T-helper 1 cell (primary cell): ENCODE measurements at places on chromosomes 12 and 14.

DNA sequence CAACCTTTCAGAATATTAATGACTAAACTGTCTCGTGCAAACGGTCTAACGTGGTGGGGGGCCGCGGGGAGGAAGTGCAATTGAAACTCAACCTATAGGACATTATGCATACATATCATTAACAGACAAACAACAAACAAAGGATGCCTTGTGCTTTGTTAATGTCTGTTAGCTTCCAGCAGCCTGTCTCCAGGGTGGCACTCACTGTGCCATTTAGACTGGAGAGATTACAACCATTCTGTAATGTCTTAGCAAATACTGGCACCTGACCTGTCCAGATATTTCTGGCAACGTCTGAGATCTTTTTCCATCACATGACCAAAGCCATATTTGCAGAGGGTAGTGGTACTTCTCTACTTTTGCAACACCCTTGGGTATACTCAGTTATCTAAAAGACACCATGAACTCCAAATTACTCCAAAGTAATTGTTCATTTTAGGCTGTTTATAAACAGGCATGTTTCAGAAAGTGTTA lies 11.6 kb downstream of the BHLHE41 start:
- DNase-seq, result no peak

GRCh38 chr12:6355491-6356373 lies 13.9 kb upstream of the TNFRSF1A start:
- DNase-seq, result no peak

DNA sequence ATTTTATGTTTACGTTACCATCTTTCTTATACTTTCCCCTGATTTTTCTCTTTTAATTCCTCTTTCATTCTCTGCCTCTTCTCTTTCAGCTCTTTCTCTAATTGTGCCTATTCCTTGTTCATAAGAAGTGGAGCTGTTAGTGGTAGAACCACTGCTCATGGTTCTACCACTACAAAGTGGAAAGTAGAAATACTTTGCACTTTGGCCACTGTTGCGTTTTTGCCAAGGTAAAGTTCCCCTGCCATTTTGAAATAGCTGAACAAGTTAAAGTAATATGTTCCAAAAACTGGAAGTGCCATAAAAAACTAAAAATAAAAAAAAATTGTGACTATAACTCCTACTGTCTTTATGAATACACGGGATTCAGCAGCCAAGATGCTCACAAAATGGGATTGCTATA lies 130.6 kb downstream of the MON2 start:
- no peak for DNase-seq

- DNase-seq, result no peak
These were observed 38.7 kb upstream of the CRY1 start for GRCh38 chr12:107131832-107132616.

- DNase-seq, result no peak
These were observed 306.4 kb upstream of the TBX3 start for GRCh38 chr12:114990381-114990780.

GRCh38 chr12:53930591-53931255 lies 7.9 kb upstream of the HOXC13 start:
- DNase-seq, result no peak

GRCh38 chr14:37179896-37180502 lies 7.6 kb upstream of the SLC25A21 start:
- no peak for DNase-seq

DNA sequence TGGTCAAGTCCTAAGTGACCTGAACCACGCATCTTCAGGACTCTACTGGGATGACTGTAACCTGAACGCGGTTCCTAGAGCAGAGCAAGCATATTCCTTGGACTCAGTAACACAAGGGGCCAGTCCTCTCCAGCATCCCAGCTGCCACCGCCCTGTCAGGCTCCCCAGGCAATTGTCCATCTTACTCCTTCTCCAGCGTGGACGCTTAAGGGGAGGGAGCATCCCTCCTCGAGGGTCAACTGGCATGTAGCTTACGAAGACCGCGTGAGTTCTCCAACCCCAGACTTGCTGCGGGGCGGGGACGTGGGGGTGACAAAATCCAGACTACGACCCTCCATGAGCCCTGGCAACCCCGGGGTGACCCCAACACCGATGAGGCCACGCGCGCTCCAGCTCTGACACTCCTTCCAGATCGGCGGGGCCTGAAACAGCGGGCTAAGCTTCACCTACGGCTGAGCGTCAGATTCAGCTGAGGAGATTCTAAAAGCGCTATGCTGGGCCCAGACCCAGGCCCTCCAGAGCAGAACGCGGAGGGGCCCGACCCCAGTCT lies 846 bp upstream of the MTHFD1 start:
- DNase-seq, result no peak

- no peak for DNase-seq
These were observed 1.5 kb upstream of the NTS start for GRCh38 chr12:85872497-85873091.

DNA sequence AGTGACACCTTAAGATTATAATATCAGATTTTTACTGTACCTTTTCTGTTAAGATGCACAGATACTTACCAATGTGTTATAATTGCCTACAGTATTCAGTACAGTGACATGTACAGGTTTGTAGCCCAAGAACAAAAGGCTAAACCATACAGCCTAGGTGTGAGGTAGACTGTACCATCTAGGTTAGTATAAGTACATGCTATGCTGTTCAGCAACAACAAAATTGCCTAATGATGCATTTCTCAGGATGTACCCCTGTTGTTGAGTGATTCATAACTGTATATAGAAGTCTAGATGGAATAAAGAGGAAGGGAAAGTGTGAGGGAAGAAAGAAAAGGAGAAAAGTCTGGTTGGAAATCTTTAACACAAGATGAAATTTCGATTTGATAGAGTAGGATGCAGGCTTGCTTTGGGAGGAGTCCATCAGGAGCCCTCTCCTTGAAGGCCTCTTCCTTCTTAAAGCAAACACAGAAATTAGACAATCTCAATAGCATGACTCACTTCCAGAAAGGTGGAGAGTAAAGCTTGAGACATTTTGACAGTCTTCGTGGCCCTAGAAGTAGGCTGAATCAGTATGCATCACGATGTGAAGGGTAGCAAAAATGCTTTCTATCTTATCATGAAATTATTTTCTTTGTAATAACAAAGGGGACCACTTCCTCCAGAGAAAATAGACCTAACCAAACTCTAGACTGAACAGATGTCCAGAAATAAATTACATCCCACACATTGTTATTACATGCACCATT lies 191.5 kb downstream of the SYT1 start:
- no peak for DNase-seq

DNA sequence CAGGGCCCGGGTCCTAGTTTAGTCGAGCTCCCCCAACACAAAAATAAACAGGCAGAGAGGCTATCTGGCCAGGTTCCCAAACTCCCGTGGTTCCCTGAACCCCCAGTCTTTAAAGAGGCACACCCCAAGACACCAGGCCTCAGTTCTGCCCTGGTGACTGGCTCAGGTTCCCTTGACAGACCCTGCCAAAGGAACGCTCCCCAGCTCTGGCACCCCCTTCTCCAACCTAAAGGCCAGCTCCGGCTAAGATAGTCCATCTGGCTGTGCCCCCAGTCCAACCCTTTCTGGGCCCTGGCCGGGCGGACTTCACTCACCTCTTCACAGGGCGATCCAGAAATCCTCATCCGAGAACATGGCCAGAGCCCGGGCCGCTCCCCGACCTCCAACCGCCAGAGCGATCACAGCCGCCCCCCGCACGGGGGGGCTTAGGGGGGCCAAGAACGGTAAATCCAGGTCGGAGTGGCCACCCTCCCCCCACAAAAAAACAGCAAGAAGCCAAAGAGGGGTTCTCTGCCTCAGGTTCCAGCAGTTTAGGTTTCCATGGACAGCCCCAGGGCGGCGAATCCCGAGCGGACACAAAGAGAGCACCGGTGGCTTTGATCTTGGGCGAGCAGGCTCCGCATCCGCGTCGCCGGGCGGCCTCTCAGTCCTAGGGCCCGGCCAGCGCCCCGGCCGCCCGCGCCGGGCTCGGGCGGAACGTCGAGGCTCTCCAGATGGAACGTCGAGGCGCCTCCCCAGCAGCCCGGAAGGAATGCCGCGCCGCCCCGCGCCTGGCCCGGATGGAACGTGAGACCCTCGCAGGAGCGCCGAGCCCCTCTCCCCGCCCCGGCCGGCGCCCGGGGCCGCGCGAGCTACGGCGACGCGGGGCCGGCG lies 1.1 kb downstream of the KMT2D start:
- DNase-seq, result peak; percentile 39

DNA sequence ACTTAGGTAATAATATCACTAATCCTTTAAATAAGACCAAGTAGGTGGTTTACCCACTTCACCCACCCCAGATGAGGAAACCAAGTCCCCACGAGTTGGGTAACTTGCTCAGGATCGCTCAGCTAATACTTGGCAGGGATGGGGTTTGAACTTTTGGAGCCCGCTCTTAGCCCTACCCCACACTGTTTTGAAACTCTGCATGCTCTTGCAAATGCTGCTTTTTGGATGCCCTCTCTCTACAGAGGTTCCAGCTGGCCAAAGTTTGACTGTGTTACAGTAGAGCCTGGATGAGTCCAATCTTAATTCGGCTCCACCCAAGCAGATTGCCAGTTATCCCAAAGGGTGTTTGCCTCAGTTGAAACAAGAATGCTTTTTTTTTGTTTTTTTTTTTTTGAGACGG lies 6.8 kb downstream of the PLEKHG3 start:
- DNase-seq, result no peak

- DNase-seq, result no peak
These were observed 49.2 kb upstream of the LTA4H start for GRCh38 chr12:96084624-96085023.

- DNase-seq, result no peak
These were observed 44.8 kb downstream of the ARHGAP5 start for GRCh38 chr14:32121948-32122347.

GRCh38 chr14:96121660-96122395 lies 82.7 kb downstream of the C14orf132 start:
- no peak for DNase-seq

GRCh38 chr12:116138364-116138763 lies 139.1 kb downstream of the MED13L start:
- DNase-seq, result no peak

DNA sequence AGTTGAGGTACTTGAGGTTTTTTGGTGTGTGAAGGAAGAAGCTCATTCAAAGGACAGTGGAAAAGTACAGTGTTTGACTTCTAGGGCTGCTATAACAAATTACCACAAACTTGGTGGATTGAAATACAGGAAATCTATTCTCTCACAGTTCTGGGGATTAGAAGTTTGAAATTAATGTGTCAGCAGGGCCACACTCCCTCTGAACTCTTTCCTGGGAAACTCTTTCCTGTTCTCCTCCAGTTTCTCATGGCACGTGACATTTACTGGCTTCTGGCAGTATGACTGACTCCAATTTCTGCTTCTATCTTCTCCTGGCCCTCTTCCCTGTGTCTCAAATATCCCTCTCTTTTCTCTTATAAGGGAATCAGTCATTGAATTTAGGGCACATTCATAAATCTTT lies 160.2 kb downstream of the CCDC91 start:
- no peak for DNase-seq

DNA sequence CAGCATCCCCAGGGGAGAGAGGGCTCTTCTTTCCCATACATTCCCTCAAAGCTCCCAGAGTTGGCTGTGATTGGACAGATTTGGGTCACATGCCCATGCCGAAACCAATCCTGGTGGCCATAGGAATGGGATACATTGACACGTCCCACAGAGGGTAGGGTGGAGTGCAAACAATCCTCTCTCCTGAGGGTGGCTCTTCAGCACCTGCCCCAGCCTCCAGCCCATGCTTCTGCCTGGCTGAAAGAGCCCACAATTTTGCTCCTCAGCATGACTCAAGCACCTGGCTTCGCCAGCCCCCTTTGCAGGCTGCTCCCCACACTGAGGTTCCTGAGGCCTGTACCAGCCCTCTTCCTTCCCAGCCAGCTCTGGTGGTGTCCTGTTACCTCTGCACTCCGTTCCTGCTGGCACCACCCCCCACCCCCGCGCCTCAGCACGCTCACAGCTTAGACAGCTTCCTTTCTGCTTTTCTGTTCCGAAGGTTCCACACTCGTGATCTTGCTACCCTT lies 71.7 kb downstream of the CCDC92 start:
- no peak for DNase-seq

DNA sequence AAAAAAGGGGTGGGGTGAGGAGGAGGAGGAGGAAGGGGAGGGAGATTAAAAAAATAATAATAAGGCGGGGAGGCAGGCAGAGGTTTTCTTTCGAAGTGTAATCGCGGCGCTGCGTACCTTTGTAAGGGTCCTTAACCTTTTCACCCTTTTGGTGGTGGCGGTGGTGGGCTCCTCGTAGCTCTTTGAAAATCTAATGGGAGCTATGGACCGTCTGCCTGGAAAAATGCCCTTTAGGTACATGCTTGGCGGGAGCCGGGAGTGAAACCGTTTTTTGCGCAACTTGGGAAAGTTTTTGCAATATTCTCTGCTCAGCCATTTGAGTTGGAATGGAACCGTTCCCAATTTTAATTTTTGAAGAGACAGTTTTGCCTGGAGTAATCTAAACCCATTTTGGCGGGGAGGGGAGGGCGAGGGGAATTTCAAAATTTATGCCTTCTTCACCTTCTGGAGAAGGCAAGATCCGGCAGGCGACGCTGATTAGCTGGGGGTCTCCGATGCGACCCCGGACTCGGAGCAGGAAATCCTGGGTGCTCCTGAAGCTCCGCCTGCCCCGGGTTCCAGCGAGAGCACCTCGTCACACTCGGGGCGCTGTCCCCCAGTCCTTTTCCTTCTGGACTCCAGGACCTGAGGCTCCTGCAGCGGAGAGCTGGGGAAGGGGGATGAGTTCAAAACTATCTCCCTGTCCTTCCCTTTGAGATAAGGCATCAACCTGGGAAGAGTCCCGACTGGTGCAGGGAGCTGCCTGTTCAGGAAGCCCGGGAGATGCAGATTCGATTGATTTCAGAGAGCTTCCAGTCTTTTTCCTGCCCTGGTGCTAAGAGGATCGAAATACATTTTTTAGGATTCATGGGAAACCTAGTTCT lies 74.6 kb upstream of the TBX5 start:
- DNase-seq, result no peak

- peak; percentile 52 for DNase-seq
These were observed 11.8 kb upstream of the SYNE2 start for GRCh38 chr14:63840981-63841380.

DNA sequence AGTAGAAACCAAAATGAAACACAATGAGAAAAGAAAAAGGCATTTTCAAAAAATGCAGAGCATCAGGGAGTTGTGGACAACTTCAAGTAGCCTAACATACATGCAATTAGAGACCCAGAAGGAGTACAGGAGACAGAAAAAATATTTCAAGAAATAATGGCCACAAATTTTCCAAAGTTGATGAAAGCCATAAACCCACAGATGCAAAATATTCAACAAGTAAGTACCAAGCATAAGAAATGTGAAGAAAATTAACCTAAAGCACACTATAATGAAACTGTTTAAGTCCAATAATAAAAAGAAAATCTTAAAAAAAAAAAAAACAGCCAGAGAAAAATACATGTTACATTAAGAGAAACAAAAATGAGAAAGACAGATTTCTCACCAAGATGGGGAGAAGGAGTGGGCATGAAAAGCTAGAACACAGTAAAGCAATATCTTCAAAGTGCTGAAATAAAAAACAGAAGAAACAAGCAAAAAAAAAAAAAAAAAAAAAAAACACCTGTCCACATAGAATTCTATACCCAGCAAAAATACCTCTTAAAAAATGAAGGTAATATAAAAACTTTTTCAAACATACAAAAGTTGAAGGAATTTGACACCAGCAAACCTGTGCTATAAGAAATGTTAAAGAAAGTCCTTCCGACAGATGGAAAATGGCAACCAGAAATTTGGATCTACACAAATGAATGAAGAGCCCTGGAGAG lies 77.1 kb downstream of the PRKAB1 start:
- DNase-seq, result no peak
